Inflammatory macrophage treated with lipopolysaccharide for 4 hours (primary cell): ENCODE measurements at places on chromosomes 3 and 15.

GRCh38 chr3:100221159-100221558 lies 39.6 kb upstream of the TBC1D23 start:
- DNase-seq: no peak

- no peak for DNase-seq
These were observed 19.0 kb downstream of the FAN1 start for GRCh38 chr15:30922480-30923311.

DNA sequence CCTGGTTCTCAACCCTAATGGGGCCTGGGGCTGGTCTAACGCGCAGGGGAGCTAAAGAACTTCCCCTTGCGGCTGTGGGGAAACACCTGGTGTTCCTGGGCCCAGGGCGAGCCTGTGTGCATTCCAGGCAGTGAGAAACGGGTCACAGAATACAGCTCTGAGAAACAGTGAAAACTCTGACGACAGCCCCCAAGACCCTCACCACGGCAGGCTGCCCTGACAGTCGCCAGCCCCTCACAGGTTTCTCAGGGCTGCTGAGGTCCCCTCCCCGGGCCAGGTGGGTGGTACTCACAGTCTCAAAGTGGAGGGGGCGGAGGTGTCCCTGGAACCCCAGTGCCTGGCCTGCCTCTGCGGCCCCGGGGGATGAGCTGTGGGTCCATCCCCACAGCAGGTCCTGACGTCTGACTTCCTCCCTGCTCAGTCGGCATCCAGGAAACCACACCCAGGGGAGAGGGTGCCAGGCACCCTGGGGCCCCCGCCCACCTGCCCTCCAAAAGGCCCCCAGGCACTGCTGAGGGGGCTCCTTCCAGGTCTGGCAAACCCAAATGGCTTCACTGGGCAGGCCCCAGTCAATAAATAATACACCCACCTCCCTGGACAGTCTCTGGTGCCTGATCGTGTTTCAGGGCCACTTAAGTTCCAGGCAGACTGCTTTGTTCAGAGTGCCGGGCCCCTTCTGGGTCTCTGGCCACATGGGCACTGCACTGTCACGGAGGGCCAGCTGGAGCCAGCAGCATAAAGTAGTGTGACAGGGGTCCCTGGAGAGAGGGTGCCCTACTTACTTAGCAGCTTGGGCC lies 57.7 kb downstream of the IQSEC1 start:
- DNase-seq: peak; percentile 82

DNA sequence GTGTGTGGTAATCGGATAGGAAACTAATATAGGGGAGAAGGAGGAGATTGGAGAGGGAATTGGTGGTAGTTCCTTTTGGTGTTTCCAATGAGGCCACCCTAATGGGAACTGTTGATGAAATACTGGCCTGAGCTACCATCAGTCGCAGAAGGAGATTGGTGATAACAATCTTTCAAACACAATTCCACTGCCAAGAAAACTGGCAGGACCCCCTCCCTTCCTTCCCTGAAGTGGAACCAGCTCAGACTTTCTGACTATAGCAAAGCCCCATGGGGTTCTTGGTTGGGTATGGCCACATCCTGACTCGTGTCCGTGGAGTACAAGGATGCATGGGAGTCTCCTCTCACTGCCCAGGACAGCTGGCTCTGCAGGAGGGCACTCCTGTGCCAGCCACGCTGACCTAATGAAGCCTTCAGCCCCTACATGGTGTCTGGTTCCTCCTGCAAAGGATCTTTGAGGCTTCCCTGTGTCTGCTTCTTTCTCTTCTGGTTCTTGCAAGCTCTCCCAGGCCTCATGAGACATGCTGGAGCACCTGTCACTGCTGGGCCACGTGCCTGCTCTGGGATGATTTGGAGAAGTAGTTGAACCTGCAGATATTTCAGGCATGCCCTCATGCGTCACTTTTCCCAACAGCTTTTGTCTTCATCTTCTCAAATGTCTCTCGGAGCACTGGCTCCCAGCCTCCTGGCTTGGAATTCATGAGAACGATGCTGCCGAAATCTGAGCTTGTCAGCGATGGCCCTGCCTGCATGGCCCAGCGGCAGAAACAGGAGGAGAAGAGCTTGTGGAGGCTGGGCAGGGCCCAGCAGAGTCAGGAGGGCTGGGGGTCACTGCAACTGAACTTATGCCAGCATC lies 90.0 kb upstream of the ADPGK start:
- no peak for DNase-seq

DNA sequence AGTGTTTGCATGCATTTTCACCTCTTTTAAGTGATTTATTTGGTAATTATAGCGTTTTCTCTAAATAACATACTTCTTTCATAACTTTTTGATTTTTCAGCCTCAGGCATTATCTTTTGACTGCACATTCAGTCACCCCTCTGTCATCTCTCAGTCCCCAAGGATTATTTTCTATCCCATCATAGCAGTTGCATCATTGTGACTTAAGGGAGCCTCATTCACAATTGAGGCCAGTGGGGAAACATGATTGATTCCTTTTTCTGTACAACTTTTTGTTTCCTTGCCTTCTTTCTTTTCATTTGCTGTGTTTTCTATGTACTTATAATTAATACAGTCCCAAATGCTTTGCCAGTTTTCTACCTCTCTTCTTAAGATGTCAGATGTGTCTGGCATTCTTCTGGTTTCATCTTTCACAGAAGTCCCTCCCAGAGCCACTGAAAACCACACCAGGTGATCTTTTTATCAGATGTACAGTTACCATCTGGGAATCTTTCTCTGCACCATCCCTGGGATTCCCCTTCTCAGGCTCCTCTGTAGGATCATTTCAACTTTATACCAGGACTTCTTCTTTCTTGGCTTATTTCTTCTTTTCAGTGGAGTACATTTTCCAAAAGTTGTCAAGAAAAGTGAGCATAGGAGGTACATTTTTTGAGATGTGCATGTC lies 151.4 kb downstream of the RAP2B start:
- peak; percentile 69 for DNase-seq

- DNase-seq: peak; percentile 9
These were observed 68.6 kb downstream of the DCLK3 start for GRCh38 chr3:36695769-36696137.

DNA sequence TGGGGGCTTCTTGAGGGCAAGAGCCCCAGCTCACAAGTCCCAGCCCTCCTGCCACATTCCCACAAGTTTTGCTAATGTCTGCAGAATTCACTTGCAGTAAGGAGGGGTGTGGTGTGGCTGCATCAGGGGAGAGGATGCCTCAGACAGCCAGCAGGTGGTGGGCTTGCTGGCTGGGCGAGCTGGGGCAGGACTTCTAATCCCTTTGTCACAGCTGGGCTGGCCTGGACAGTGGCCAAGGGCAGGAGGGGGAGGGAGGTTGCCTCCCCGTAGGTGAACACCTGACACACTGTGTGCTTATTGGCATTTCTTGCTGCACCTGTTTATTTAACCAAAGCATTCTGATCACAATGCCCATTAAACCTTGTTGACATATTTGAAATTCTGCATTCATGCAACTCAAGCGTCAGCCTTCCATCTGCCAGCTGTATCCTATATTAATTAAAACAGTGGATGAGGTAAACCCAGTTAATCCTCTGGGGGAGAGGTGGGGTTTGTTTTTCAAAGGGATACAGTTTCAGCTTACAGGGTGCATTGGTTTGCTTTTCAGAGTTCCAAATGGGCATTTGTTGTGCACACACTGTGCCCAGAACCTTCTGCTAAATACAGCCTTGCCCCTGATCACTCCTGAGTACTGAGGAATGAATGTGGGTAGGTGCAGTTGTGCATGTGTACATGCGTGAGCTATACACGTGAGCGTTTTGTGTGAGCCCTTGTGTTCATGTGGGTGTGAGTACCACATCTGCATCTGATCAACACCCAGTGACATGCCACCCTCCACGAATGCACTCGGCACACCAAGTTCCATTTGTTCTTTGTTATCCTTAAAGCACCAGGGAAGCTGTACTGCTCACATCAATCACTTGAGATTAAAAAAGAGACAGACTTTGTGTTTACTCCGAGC lies 268.7 kb downstream of the XXYLT1 start:
- peak; percentile 20 for DNase-seq

GRCh38 chr3:37028329-37028728 lies 35.0 kb downstream of the MLH1 start:
- DNase-seq: no peak
